Right ventricle myocardium inferior (tissue), 1 donor: ENCODE measurements at places on chromosomes 6 and 20.

DNA sequence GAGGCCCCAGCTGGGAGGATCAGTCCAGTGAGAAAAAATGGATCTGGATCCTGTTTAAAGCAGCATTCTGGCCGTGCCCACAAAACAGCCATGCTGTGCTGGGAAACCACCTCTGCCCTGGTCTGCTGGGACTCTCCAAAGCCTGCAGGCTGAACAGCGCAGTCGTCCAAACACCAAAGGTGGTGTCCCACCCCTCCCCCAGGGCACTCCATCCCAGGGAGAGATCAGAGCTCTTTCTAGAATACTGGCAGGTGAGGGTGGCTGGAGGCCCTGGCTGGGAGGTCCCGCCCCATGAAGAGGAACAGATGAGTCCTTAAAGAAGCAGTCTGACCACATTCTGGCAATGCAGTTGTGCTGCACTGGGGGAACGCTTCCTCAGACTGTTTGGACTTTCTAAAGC, 84.6 kb downstream of the MRAP2 start:
- no peak for DNase-seq

- peak; percentile 78 for DNase-seq
Observed at GRCh38 chr20:5658912-5659345, 91.3 kb upstream of the SHLD1 start.

DNA sequence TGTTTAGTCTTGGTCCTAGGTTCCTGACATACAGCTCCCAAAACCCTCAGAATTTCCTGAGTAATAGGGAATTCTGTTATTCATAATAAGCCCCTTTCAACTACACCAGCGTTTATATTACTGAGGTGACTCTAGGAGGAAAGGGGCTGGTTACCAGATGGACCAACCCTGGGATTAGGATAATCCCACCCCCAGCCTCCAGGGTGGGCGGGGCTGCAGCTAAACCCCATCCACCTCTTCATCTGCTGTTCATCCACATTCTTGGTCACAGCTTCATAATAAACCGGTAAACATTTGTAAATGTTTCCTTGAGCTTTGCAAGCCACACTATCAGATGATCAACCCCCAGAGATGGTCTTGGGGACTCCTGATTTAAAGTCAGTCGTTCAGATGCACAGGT, 38.3 kb downstream of the NINL start:
- no peak for DNase-seq

DNA sequence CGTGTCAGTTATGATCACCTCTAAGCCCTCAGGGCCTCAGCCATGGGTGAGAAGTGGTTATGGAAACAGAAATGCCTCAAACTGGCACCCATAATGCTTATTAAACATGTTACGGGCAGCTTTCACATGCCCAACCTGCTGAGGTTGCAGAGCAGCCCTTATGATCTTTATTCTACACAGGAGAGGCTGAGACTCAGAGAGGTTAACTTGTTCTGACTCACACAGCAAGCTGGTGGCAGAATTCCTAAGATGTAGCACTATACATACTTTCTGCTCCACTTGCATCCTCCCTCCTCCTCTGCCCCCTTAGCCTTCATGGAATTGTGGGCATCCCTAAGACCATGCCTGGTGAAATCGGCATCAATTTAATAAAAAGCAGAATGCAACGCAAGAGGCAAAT, 34.7 kb upstream of the IGF2R start:
- no peak for DNase-seq
